ENCODE measurements at places on chromosomes 5 and 9.

DNA sequence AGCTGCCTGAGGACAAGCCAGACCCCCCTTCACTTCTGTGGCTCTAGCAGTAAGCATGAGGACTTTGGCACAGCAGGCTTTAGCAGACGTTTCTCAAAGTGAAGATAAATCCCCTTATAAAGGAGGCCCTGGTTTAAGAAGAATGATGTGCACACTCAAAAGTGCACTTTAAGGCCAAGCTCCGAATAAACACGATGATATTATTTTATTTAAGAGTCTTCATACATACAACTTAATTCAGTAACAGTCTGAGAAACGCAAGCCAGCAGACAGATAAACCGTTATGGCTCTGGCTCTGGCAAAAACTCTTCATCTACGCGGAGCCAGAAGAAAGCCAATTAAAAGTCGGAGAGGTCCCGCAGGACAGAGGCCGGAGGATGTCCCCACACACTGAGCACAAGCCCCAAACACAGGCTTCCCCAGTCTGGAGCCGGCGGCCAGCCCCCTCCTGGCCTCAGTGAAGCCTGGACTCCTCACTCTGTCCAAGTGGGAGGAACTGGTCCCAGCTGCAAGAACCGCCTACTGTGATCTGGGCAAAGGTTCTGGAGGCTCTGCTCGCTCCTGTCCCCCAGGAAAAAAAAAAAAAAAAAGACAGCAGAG is 44.6 kb downstream of the ADAMTS2 start:
- DNase-seq: no peak

- DNase-seq: no peak
Measured at GRCh38 chr5:128237546-128237945, 154.0 kb downstream of the SLC12A2 start.

- DNase-seq: peak; percentile 39
Measured at GRCh38 chr9:137390553-137391410, 32.2 kb downstream of the EXD3 start.

- no peak for DNase-seq
Measured at GRCh38 chr5:148176480-148176879, 8.1 kb downstream of the SPINK14 start.

- no peak for DNase-seq
Measured at GRCh38 chr9:134770972-134771971, 109.3 kb upstream of the FCN2 start.

- peak; percentile 77 for DNase-seq
Measured at GRCh38 chr9:98707166-98708102, 1.3 kb downstream of the GABBR2 start.

GRCh38 chr5:44809215-44809955 is 638 bp downstream of the MRPS30 start:
- peak; percentile 53 for DNase-seq

- DNase-seq: no peak
Measured at GRCh38 chr9:133360400-133361393, 4.3 kb downstream of the SURF2 start.

- peak; percentile 39 for DNase-seq
Measured at GRCh38 chr5:17808566-17808965, 174.3 kb downstream of the TAF11L14 start.

DNA sequence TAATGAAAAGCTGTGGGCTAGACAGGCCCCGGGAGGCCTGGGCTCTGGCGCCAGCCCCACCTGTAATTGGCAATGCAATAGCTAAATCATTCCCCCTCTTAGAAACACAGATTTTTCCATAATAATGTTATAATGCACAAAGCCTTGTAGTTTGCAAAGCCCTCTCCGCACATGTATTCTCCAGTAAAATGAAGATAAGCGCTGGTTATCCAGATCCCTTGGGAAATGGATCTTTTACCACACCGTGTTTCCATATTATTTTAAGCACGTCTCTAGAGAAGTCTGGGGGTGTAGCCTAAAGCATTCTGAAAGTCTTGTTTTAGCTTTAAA is 1.1 kb upstream of the APBA1 start:
- no peak for DNase-seq

GRCh38 chr5:14211818-14212803 is 69.0 kb downstream of the TRIO start:
- DNase-seq: no peak

DNA sequence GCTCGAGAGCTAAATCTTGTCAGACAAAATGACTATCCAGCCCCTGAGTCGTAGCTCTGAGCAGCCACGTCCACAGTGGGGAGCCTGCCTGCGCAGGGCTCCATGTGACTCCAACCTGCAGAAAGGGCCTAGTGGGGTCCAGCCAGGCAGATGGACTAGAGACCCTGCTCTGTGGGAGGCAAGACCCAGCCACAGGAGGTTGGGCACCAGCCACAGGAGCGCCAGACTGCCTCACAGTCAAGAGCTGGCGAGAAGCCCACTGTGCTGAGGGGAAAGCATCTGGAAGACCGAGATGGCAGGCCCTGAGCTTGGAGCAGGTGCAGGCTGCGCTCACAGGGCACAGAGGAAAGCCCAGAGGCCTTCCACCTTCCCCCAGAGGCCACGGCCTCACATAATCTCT is 61.4 kb downstream of the C5orf15 start:
- DNase-seq: peak; percentile 54

DNA sequence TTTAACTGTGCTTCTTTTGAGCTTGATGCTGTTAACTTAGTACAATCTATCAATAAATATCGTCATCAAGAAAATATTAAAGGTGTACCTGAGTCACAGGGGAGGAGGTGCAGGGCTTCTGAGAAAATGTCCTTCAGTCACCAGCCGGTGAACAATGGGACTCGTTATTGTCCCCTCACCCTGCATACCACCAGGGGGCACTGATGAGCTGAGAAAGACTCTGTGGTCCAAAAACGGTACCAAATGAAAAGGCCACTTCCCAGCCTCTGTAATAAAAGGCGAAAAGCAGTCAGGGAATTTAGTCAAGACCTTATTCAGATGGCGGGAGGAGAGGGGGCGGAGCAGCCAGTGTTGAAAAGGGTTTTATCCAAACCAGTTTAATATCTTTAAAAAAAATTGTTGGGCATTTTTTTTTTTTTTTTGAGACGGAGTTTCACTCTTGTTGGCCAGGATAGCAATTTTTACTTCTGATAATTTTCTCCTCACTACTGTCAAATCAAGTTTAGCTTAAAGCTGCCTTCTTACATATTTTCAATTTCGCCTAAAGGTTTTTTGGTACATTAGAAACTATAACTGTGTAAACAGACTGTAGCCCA is 271.9 kb upstream of the ADAMTS16 start:
- DNase-seq: peak; percentile 74

GRCh38 chr5:2133080-2133479 is 250.4 kb upstream of the IRX4 start:
- no peak for DNase-seq

DNA sequence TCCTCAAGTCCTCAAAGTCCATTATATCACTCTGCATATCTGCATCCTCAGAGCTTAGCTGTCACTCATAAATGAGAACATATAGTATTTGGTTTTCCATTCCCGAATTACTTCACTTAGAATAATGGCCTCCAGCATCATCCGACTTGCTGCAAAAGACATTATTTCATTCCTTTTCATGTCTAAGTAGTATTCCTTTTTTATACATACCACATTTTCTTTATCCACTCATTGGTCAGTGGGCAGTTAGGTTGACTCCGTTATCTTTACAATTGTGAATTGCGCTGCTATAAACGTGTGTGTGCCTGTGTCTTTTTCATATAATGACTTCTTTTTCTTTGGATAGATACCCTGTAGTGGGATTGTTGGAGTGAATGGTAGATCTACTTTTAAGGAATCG is 117.2 kb downstream of the OR2K2 start:
- no peak for DNase-seq

DNA sequence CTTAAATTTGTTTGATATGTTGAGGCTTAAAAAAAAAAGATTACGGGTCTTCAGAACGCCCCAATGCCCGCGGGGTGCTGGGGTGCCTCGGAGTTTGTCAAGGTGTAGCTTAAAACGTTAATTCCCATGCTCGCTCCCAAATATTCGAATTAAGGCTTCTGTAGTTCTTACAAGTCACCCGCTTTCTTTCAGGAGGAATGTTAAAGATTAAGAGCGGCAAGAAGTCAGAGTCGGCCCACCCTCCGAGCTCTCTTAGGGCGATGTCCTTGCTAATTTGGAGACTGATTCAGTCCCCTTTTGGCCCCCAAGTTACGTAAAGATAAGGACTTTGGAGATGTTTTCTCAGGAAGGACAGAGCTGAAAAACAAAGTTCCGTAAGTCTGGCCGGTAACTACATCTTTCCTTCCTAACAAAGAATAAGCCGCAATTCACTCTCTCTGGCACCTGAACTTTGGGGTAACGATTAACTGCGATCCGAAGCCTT is 746 bp upstream of the NPM1 start:
- no peak for DNase-seq

- DNase-seq: no peak
Measured at GRCh38 chr5:89560696-89561095, 677.7 kb upstream of the MEF2C start.

All from Ammon's horn (tissue), 1 donor.